ENCODE measurements at places on chromosomes 5 and 9.
A peak's percentile ranks its signal among the peaks of the same experiment; 100 is the strongest.

- no peak for DNase-seq
These were observed 1089.8 kb upstream of the NUDT12 start for GRCh38 chr5:104652271-104652861.

GRCh38 chr5:118325931-118326330, 662.4 kb downstream of the DTWD2 start:
- DNase-seq, result no peak

DNA sequence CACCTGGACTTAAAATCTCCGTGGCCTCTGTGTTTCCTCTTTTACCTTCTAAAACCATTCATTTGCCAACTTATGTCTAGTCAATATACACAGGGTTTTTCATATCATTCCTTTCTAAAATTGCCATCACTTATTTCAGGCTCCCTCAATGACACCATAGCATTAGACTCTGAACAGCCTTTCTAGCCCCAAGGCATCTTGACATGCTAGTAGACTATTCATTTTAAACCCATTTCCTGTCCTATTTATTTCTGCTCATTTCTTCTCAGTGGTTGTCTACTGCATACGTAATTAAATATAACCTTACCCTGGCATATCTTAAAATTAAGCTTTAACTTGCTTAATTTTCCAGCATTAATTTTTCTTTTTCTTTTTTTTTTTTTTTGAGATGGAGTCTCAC, 83.2 kb downstream of the PHAX start:
- DNase-seq, result no peak

DNA sequence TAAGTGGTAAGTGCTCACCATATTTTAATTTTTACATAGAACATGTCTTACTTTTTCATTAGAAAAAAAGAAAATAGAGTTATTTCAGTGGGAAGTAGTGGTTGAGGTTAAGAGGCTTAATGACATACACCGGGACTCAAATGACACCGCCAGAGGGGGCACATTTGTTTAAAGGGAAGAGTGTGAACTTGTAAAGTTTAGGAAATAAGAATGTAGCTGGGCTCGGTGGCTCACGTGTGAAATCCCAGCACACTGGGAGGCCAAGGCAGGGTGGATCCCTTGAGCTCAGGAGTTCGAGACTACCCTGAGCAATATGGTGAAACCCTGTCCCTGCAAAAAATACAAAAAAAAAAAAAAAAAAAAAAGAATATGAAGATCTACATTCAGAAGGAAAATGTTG, 43.4 kb upstream of the TNFAIP8 start:
- DNase-seq, result no peak

GRCh38 chr9:135306699-135307098, 172.9 kb upstream of the PPP1R26 start:
- DNase-seq, result no peak

DNA sequence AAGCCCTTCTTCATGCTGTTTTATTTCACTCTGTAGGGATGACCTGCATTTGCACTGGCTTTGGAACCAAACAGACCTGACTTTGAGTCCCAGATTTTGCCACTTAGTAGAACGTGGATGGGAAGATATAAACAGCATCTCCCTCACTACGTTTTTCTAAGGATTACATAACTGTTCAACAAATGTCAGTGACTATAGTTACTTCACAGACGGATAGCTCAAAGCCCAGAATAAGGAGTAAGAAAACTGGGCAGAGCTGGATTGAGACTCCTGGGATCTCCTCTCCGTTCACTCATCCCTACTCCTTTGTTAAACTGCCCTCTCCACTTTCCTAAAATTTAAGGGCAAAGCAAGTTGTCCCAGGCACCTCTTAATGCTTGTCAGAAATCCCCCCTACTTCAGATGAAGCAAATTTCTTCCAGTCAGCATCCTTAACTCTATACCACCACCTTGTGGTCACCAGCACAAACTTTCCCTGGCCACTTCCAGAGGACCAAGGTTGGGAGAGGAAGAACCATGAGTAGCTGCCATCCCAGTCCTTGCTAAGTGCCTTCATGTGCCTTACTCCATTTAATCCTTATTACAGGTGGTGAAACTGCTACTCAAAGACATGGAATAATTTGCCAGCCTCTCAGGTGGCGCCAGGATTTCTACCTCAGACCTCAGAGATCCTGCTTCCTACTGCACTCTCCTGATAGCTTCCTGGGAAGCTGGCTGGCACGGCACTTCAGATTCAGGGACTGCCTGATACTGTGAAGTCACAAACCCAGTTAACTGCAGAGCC, 38.4 kb downstream of the EGR1 start:
- peak; percentile 36 for DNase-seq

GRCh38 chr5:15353086-15353645, 146.8 kb upstream of the FBXL7 start:
- DNase-seq, result no peak

DNA sequence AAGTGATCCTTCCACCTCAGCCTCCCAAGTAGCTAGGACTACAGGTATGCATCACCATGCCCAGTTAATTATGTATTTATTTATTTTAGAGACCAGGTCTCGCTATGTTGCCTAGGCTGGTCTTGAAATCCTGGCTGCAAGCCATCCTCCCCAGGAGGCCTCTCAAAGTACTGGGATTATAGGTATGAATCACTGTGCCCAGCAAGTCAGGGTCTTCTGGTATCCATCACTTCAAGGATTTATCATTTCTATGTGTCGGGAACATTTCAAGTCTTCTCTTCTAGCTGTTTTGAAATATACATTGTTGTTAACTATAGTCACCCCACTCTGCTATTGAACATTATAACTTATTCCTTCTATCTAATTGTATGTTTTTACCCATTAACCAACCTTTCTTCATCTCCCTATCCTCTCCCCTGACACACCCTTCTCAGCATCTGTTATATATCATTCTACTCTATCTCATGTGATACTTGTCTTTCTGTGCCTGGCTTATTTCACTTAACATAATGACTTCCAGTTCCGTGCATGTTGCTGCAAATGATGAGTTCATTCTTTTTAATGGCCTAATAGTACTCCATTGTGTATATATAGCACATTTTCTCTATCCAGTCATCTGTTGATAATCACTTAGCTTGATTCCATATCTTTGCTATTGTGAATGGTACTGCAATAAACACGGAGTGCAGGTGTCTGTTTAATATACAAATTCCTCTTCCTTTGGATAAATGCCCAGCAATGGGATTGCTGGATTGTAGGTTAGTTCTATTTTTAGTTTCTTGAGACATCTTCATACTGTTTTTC, 26.4 kb downstream of the UTP15 start:
- DNase-seq, result no peak

DNA sequence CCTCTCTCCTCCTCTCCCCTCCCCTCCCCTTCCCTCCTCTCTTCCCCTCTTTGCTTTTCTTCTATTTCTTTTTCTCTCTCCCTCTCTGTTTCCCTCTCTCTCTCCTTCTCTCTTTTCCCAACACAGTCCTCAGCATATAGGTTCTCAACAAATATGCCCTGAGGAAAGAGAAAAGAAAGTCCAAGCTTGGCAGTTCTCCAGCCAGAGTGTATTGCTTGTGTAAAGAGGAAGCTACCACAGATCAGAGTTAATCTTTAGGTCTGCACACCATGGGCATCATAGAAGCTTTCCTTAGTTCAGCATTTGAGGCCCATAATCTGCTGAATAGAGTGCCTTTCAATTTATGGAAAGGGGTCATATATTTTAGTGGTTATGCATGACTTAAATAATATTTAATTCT, 382.8 kb upstream of the WWC1 start:
- no peak for DNase-seq

GRCh38 chr5:113531481-113532159, 18.1 kb downstream of the YTHDC2 start:
- DNase-seq, result no peak

- DNase-seq, result no peak
These were observed 122.0 kb downstream of the COL23A1 start for GRCh38 chr5:178468196-178468685.

DNA sequence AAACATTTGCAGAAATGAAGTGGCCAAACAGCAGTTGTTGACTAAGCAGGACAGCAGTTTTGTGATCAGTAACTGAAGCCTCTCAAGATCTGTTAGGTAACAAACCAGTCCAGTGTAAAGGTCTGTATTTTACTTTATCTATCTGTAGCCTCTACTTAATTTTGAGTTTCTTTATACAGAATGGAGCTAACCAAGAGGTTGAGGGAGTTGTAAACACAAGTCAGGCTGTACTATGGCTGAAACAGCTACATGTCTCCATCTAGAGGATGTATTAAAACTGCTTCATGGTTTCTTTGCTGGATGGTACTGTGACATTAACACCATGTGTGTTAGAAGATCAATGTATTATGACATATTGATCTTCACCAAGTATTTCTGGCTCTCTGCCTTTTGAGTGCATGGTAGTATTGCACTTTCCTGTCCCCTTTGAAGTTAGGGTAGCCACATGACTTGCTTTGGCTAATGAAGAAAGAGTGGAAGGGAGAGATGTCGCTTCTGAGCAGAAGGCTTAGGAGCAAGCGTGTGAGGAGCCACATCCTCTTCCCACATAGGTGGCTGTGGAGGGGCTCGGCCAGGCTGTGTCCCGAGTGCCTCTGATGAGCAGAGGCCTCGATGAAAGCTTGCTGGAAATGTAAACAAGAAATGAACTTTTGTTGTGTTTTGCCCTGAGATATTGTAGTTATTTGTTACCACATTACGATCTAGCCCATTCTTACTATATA, 105.6 kb upstream of the PCA3 start:
- DNase-seq, result peak; percentile 78

GRCh38 chr5:176959051-176959450, 47.5 kb downstream of the UIMC1 start:
- DNase-seq, result peak; percentile 36

DNA sequence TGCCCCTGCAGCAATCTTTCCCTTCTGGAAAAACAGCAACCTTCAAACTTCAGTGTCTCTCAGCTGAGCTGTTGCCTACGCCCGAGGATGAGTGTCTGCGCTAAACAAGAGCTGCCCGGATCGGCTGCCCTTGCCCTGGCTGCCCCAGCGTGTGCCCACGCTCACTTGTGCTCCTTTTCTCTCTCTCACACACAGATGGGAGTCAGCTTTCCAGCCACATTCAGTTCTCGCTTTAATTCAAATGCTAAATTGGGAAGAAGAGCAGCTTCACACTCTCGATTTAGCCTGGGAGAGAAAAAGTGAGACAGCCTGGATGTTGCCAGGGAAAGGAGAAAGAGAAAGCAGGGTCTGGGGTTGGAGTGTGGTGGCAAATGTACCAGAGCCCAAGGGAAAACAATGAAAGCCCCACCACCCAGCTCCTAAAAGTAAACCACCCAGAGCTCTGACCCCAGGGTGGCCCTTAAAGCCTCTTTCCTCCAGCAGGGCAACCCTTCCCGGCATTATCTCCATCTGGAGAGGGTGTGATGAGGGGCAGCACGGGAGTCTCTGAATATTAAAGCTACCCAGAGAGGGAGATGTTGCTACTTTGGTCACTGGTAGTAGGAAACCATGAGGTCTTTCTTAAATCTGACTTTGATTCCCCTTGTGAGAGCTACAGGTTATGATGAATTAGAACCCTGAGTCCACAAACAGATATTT, 9.9 kb upstream of the EGR1 start:
- DNase-seq, result no peak

DNA sequence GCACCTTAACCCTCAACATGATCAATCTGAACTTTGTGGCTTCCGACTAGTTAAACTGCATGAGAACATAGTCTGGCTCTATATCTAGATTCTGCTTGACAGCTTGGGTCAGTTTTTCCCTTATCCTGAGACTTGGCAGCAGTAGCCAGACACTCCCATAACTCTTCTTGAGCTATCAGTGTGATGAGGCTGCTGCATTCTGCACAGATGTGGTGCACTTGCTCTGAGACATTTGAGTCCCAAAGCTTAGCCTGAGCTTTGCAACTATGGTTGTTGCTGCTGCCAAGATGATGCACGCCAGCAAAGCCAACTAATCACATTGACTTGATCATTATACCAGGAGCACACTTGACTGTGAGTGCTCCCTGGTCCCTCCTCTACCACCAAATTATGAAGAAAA, 36.2 kb downstream of the MOCS2 start:
- no peak for DNase-seq

- DNase-seq, result no peak
These were observed 58.1 kb downstream of the TSSK1B start for GRCh38 chr5:113376640-113377039.

GRCh38 chr5:60903356-60903755, 41.5 kb downstream of the ERCC8 start:
- DNase-seq, result no peak

DNA sequence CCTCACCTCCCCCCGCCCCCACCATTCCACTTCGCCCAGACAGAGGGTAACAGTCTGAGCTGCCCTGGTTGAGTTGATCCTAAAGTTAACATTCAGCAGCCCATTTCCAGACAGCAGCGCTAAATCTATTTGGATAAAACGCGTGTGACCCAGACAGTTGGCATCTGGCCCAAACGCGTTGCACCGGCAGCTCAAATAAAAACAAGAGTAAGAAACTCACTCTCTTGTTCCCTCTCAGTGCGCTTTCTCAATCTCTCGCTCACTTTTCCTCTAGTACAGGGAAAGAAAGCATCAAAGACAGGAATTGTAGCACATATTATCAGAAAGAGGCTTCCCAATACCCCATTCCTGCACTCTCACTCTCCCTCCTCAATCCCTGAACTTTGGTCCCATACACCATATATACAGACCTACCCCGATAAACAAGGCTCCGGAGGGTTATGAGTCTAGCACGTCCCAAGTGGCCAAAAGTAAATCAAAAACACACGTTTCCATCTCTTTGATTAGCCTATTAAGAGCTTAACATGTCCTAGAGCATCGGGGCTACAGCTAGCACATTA, 1.3 kb downstream of the ADAMTS6 start:
- DNase-seq, result peak; percentile 41

DNA sequence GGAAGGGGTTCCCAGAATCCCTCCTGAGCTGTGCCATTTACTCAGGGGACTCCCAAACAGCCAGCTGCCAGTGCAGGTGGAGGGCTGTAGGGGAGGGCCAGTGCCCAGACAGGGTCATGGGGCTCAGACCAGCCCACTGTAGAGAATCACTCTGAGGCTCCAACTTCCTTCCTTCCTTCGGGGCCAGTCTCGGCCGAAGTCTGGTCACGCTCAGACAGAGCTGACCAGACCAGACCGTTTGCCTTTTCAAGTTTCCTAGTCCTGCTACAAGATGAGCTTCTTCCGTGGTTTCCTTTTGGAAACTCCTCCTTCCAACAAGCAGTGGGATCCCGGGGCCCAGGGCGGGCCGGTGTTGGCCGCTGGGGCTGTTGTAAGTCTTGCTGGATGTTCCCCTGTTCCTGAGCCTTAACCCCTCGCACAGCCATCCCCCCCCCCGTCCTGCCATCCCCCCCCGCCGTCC, 52.6 kb downstream of the SAR1B start:
- no peak for DNase-seq

DNA sequence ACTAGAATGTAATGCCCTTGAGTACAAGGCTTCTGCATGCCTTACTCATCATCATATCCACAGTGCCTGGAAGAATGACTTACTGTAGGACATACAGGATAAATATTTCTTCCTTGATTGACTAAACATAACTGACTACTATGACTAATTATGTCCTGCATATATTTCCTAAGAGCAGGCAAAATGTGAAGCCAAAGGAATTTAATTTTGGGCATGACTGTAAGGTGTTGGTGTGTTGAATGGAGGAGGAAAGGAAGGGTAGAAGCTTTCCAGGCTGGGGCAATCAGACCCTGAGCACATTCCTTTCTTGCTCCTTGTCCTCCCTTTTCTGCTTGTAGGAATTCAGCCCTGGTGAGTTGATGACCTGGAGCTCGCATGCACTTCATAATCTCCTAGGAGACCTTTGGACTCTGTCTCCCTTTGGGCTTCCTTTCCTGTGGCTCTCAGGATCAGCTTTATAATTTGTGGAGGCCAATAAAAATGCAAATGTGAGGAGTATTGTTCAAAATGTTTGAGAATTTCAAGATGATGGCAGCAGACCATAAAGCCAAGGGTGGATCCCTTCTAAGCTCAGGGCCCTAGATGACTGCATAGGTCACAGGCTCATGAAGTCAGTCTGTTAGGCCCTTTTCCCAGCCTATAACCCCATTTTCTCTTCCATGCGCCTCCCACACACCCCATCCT, 174.0 kb downstream of the HMHB1 start:
- DNase-seq, result no peak
